ENCODE measurements at places on chromosomes 4 and X. TPM values are rescaled to one million over a fixed set of nuclear protein-coding genes. Genes with fewer than 3 reads are reported as not detected.

USP17L15 gene
- polyA plus RNA-seq = not detected

RHOXF2 gene
- not detected for polyA plus RNA-seq

SYAP1 gene
- polyA plus RNA-seq = 17.7 TPM

FDCSP gene
- polyA plus RNA-seq = not detected

INTU gene
- 4.8 TPM for polyA plus RNA-seq

MTNR1A gene
- polyA plus RNA-seq = not detected

F9 gene
- not detected for polyA plus RNA-seq

BEX5 gene
- not detected for polyA plus RNA-seq

UNC5C gene
- polyA plus RNA-seq = not detected

IGSF1 gene
- polyA plus RNA-seq = not detected

DYNLT3 gene
- polyA plus RNA-seq = 8.9 TPM

Measured in IMR-90 (cell line).